ENCODE measurements at places on chromosomes 12 and 14.

DNA sequence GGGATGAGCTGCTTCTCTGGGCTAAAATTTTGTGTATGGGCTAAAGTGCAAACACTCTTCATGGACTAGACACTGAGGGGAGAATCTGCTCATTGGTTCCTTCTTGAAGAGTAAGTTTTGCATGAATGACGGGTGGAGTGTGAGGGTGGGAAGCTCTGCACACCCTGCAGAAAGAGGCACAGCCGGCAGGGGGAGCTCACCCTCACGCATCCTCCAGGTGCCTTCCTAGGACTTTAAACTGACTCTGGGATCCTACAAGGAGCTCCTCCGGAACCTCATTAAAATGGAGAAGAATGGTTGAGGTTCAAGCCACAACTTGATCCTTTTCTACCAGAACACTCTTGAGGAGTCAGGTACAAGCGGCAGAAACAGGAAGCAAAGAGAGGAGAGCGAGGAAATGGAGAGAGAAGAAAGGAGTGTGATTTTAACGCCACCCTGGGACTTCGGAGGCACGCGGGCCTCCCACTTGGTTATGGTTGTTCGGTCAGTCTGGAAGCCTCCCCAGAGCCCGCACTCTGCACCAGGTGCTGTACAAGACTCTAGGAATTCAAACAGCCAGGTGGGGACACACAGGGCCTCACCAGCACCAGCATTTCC is 87.5 kb downstream of the SETD3 start:
- no peak for DNase-seq

- DNase-seq = no peak
Observed at GRCh38 chr14:33736299-33736825, 214.5 kb downstream of the EGLN3 start.

GRCh38 chr14:68451696-68452373 is 341.0 kb downstream of the ZFP36L1 start:
- no peak for DNase-seq

- DNase-seq = no peak
Observed at GRCh38 chr12:120234643-120235368, 30.7 kb downstream of the PXN start.

DNA sequence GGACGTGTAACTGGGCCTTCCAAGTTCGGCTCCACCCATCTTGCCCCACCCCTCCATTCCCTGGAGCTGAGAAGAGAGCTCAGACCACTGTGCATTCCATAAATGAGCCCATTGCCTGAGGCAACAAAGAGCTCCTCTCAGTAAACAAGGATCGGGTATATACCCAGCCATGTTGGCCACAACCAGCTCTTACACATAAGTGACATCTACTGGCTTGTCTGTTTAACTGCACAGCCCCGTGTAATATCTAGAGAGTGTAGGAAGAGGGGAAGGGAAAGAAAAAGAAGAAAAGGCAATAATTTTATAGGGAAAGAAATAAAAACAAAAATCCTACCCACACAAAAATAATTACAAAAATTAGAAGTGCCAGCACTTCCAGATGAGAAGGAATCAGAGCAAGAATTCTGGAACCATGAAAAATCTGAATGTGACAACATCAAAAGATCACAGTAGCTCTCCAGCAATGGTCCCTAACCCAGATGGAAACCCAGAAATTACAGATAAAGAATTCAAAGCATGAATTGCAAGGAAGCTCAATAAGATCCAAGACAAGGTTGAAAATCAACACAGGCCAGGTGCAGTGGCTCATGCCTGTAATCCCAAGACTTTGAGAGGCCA is 308.1 kb downstream of the RPAP3 start:
- no peak for DNase-seq

DNA sequence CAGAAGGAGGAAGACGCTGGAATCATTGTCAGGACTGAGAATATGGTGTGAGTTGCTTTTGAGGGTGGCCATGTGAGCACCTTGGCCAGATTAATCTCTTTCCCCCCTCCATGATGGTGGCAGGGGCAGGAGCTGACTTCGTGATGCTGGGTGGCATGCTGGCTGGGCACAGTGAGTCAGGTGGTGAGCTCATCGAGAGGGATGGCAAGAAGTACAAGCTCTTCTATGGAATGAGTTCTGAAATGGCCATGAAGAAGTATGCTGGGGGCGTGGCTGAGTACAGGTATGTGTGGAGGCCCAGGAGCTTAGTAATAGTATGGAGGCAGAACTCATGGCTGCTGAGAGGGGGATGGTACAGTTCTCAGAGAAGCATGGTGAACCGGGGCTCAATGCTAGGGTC is 4.3 kb downstream of the TINF2 start:
- DNase-seq = no peak

- no peak for DNase-seq
Observed at GRCh38 chr12:123996581-123996980, 23.6 kb downstream of the ZNF664 start.

- no peak for DNase-seq
Observed at GRCh38 chr12:68440068-68440581, 108.0 kb upstream of the MDM1 start.

GRCh38 chr14:102629808-102630350 is 37.4 kb downstream of the RCOR1 start:
- DNase-seq = no peak

DNA sequence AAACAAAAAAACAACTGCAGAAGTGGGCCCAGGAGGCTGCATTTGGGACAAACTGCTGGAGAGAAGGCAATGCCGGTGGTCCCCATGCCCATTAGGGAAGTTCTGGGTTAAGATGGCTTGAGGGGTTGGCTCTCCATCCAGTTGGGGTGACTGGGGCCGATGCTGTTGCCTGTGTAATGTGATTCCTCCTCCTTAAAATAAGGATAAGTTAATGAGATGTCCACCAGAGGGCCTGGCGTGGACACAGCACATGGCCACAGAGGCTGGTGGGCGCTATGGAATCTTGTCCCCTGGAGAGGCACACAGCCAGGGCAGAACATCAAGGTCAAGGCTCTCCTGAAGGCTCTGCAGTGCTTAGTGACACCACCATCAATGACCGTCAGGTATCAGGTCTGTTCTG is 1.0 kb upstream of the TESC start:
- no peak for DNase-seq

GRCh38 chr14:89247457-89248122 is 169.4 kb downstream of the FOXN3 start:
- DNase-seq = no peak

GRCh38 chr12:102950107-102950949 is 7.1 kb upstream of the ASCL1 start:
- no peak for DNase-seq

GRCh38 chr14:52599974-52600373 is 47.3 kb downstream of the GPR137C start:
- DNase-seq = no peak

DNA sequence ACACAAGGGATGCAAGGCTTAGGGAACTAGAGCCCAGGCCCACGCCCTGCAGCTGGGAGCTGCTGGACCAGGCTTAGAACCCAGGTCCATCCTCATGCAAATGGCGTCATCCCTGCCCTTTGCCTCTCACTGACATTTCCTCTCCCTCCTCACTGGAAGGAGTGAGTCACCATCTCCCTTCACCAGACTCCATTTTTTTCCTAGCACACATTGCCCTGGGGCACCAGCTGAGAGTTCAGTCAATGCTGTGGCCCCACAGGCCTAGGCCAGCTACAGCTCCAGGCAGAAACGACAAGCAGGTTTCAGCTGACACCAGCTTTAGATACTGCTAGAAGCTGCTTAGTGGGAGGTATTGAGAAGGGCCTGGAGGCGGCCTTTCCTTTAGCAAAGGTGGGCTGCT is 98.9 kb downstream of the RIMBP2 start:
- no peak for DNase-seq

GRCh38 chr14:58288106-58288792 is 10.1 kb upstream of the ARID4A start:
- DNase-seq = no peak

DNA sequence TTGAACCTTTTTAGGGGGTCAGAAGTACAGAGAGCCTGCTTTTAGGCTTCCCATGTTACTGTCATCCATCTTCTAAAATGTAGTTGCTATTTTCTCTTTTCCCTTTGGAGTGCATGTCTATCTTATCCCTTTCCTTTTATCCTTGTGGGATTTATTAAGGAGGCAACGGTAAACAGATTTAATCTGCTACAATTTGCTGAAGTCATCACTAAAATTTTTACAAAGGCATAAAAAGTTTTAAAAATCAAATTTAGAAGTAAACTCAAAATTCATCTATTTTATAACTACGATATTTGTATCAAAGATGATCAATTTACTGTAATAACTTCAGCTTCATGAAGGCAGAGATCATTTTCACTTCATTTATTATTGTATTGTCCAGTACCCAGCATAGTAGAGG is 118.7 kb downstream of the RPS6KA5 start:
- DNase-seq = no peak

- no peak for DNase-seq
Observed at GRCh38 chr14:63296060-63296563, 22.6 kb downstream of the GPHB5 start.

- no peak for DNase-seq
Observed at GRCh38 chr14:73759183-73759713, 45.1 kb upstream of the PNMA1 start.

DNA sequence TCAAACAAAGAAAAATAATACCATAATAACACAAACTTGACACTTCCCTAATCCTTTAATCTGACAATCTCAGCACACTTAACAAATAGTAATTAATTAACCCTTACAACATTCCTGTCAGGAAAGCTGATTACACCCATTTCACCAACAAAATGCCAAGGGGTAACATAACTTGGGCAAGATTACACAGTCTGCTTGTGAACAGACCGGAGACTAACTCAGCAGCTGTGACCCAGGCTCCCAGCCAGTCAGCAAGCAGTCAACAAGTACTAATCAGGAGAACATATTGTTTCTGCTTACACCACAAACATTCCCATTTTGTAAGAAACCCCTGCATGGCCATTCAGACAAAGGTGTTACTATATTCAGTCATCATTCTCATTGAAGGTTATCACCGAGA is 592.5 kb upstream of the FLRT2 start:
- DNase-seq = no peak

- DNase-seq = no peak
Observed at GRCh38 chr12:68250454-68250853, 3.0 kb downstream of the IL22 start.

DNA sequence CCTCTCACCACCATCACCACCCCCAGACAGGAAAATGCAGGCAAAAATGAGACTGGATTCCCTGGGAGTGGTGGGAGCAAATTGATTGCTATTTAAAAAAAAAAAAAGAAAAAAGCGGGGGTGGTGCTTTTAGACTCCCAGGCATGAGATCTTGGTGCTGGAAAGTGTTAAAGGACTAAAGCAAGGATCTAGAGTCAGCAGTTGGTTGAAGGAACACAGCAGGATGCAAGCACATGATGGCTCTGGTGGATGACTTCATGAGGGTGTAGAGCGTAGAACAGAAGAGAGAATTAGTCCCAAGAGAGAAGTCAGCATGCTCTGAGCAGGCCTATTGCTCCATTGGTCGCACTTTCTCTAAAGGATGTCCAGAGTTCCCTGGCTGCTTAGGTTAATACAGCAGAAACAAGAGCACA is 183.8 kb upstream of the HMGA2 start:
- DNase-seq = no peak

DNA sequence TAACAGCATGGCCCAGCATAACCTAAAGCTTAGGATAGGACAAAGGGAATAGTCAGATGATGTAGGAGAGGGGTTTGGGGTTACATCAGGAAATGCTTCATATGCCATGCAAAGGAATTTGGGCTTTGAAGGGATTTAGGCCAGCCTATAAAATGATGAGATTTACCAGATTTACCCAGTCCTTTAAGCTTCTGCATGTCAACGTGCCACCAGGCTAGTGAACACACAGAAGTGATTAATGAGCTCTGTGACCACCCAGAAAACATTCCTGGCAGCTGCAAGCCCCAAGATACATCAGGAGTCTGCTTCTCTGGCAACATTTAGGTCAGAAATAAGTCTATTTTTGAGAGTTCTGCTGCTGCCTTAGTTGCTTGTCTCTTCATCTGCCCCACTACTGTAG is 118.3 kb downstream of the LRIG3 start:
- DNase-seq = no peak

- no peak for DNase-seq
Observed at GRCh38 chr12:32839828-32840227, 56.7 kb downstream of the PKP2 start.

DNA sequence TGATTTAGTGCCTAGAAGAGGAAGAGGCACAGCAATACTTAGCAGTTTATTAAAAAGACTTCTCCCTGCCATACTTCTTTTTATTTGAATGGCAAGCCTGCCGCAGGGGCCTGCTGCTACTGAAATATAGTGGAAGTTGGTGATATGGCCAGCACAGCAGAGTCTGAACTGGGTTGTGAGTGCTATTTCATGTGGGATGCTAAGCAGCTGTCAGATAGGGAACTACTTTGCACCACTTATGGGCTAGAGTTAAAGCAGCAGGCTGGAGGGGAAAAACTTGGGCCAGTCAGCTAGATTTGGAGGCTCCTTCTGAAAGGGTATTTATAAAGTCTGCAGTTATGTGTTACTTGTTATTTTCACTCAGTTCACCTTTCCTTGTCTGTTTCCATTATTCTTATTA is 299.0 kb upstream of the E2F7 start:
- no peak for DNase-seq

GRCh38 chr12:81953541-81953940 is 194.4 kb upstream of the PPFIA2 start:
- no peak for DNase-seq

- no peak for DNase-seq
Observed at GRCh38 chr12:84408936-84409335, 503.7 kb downstream of the SLC6A15 start.

DNA sequence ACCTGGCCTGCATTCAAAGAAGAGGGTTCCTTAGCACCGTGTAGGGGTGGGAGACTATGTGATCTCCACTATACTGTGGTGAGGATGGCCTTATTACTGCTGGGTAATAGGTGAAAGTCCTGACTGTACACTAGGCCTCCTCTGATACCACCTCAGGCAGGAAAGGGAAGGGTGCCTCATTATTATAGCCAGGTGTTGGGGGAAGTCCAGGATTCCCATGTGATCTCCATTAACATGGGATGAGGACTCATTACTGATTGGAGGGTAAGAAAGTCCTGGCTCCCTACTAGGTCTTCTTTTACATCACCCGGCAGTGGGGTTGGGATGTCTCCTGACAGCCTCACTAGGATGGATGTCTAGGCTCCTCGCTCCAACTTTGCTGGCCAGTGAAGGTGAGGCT is 252.1 kb downstream of the LRIG3 start:
- DNase-seq = no peak

DNA sequence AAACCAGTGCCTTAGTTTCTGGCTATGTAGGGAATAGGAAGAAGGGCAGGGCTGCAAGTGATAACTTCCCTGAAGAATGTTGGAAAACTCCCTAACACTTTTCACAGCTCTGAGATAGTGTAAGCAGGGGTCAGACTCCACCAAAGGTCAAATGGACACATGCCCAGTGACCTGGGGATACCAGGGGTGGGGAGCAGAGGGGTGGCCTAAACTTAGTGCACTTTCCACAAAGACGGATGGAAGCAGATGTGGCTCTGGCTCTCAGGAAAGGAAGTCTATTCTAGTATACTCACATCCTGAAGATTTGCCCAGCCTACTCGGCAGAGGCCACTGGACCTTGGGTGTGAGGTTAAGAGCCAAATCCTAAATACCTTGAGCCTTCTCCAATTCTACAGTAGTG is 285.8 kb downstream of the NUAK1 start:
- no peak for DNase-seq
